ENCODE measurements at places on chromosomes 3 and 15. TPM values are rescaled to one million over a fixed set of nuclear protein-coding genes. Genes with fewer than 3 reads are reported as not detected.

The IL16 gene
- 0.98 TPM for total RNA-seq

The GLDN gene
- not detected for total RNA-seq

The HTR3E gene
- total RNA-seq: not detected

The FRMD5 gene
- total RNA-seq: 12.7 TPM

The FBXO40 gene
- not detected for total RNA-seq

The PIERCE2 gene
- total RNA-seq: 0.38 TPM

The FBXL2 gene
- total RNA-seq: 30.7 TPM

The DAZL gene
- total RNA-seq: not detected

The RHOV gene
- under 0.01 TPM for total RNA-seq

The GOLGA8R gene
- 2.3 TPM for total RNA-seq

The ALS2CL gene
- total RNA-seq: 8.8 TPM

The CSTA gene
- total RNA-seq: not detected

The CCR8 gene
- total RNA-seq: not detected

The WDR82 gene
- 63.7 TPM for total RNA-seq
